SJSA1 (cell line): ENCODE measurements at places on chromosomes 1 and 21.

GRCh38 chr1:186837806-186838205 lies 9.1 kb downstream of the PLA2G4A start:
- no peak for DNase-seq

GRCh38 chr1:1220197-1220596 lies 6.2 kb upstream of the TNFRSF4 start:
- no peak for DNase-seq

- no peak for DNase-seq
Measured at GRCh38 chr1:53409233-53409632, 50.0 kb upstream of the DMRTB1 start.

DNA sequence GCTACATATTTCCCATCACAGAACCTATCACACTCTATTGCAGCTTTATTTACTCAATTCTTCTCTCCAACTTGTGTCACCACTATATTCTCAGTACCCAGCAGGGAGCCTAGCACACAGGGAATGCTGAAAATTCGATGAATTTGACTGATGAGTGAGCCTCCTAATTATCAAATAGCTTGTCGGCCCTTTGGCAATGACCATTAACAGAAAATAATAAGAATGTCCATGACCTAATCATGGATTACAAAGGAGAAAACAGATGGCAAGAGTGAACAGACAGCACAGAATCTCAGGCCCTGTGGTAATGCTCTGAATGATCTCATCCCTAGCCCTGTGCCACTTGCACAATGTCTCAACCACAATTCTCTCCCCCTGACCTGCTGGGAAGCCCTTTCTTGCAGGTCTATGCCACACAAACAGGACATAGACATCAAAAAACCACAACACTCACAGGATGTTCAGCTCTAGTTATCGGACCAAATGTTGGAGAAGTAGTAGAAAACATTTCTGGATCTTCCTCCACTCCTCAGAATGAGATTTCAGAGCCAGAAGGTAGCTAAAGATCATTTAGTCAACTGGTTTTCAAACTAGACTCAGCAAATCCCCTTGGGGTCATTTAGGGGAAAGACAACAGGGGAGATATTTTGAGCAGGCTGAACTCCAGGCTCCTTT lies 68.4 kb downstream of the LUZP1 start:
- peak; percentile 72 for DNase-seq

DNA sequence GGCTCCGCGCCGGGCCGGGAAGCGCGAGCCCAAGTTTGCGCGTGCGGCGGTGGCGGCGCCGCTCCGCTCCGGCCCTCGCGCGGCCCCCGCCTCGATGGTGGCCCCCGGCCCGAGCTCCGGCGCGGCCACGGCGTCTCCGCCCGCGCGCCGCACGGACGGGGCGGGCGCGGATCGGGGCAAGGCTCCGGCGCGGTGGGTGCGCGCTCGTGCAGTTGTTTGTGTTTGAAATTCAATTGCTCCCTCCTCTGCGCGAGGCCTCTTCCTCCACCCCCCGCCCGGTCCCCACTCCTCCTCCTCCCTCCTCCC lies at the start of gene HDGF:
Gene HDGF, minus strand, starts transcription at position 225 of the 306 bp plus-strand sequence. CDS start 246 bp downstream, outside the sequence.
- no peak for DNase-seq

DNA sequence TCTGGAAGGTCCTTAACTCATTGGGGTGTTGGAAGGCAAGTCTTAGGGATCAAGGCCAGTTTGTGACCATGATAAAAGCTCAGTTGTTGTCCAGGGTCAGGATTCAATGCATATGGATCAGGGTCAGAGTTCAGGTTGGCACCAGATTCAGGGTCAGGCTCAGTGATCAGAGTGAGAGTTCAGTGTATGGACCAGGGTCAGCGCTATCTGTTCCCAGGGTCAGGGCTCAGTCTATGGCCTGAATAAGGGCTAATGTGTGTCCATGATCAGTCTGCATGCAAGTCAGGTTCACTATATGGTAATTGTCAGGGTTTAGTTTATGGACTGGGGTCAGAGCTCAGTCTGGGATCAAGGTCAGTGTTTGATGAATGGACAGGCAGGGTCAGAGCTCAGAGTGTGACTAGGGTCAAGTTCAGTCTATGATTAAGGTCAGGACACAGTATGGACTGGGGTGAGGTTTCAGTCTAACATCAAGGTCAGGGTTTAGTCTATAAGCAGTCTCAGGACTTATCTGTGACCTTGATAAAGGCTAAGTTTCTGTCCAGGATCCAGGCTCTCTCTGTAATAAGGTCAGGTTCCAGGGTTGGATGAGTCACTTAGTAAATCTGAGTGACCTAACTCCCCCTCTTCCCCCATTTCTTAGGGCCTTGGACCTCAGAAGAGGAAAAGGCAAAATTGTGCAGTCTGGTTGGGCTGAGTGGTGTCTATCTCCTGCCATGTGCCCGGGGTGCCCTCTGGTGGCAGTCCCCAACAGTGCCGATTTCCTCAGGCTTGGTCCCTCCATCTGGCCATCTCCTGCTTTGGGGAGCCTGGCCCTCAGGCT lies 23.8 kb downstream of the KNCN start:
- DNase-seq: peak; percentile 79

- no peak for DNase-seq
Measured at GRCh38 chr21:41258617-41259016, 58.0 kb upstream of the FAM3B start.

DNA sequence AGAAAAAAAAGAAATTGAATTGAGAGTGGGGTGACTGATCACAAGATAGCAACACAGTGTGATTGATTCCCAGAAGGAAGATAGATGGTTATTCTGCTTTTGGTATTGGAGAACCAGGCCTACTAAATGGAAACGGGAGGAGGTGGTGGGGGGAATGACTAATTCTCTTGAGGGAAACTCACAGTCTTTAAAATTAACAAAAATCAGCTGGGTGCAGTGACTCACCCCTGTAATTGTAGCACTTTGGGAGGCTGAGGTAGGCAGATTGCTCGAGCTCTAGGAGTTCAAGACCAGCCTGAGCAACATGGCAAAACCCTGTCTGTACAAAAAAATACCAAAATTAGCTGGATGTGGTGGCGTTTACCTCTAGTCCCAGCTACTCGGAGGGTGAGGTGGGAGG lies 134.6 kb upstream of the PDE4B start:
- DNase-seq: no peak

DNA sequence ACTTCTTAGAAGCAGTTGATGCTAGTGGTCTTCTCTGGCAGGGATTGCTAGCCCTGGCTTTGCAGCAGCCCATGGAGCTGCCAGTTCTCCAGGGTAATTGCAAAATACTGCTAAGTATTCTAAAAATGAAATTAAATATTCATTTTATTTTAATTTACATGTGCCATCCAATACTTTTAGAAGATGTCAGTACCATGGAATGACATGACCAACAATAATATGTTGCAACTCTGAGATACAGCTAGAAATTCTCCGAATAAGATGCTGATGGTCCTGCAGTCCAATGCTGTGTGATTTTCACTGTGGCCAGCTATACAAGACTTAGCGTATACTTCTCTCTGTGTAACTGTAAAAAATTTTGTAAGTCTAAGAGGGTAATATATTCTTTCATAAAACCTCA lies 20.0 kb upstream of the WARS2 start:
- no peak for DNase-seq

- no peak for DNase-seq
Measured at GRCh38 chr1:23593042-23593521, 33.8 kb upstream of the ID3 start.

- no peak for DNase-seq
Measured at GRCh38 chr1:156814571-156815260, 1.9 kb downstream of the SH2D2A start.

GRCh38 chr1:223504741-223505140 lies 111.5 kb downstream of the CCDC185 start:
- DNase-seq: no peak

DNA sequence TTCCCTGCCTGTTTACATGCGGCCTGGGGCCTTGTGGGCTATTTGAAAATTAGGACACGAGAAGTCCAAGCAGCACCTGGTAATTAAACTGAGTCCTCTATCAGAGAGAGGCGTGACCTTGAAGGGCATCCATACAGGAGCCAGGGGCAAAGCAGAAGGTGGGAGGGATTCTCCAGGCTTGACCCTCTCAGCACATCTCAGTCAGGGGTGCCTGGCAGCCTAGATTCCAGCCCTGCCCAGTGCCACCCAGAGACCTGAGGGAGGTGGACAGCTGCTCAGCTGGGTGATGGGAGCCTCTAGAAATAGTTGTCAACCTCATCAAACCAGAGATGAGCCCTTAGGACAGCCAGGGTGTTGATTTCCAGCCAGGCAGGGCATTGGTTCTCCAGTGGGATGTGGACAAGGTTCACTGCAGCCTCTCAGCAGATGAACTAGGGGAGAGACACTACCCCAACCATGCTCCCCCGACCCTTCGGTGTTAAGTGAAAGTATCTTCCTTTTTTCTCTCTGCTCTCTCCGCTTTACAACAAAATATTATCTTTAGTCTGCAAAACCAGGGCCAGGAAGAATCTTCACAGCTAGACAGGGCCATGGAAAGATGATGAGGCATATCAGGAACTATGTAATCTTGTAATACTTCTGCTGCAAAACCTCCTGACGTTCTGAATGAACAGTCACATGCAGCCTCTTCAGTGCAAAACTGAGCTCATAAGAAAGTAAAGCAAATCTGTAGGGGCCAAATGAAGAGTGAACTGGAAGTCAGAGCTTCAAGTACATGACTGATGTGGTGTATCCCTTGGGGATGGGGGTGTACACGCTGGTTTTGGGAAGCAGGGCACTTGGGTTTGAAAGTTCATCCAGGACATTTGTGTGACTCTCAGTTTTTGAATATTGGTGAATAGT lies 35.9 kb upstream of the ATP5PO start:
- DNase-seq: no peak

DNA sequence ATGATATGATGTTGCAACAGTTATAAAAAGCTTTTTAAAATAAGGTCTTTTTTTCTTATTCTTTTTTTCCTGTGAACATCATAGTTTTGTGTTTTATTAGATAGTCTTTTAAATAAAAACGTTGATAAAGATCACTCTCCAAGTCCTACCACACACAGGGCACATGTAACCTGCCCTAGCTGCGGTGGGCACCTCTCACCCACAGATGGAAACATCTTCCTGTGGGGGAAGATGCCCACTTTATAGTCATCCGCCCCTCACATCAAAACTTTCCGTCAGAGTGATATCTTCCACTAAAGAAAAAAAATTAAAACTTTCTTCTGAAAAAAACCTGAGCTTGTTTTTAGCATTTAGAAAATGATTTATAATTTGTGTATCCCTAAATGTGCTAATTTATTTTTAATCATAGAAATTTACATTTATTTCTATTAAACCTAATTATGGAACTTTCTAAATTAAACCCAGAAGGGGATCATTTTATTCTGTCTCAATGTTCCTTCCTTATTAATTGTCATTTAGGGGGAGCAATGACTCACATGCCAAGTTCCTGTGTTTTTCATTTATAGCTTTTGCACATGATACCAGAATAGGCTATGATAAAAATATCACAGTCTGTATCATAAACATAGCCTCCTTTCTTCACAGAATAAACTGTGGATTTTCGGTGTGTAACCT lies 24.7 kb downstream of the TNFRSF9 start:
- no peak for DNase-seq

DNA sequence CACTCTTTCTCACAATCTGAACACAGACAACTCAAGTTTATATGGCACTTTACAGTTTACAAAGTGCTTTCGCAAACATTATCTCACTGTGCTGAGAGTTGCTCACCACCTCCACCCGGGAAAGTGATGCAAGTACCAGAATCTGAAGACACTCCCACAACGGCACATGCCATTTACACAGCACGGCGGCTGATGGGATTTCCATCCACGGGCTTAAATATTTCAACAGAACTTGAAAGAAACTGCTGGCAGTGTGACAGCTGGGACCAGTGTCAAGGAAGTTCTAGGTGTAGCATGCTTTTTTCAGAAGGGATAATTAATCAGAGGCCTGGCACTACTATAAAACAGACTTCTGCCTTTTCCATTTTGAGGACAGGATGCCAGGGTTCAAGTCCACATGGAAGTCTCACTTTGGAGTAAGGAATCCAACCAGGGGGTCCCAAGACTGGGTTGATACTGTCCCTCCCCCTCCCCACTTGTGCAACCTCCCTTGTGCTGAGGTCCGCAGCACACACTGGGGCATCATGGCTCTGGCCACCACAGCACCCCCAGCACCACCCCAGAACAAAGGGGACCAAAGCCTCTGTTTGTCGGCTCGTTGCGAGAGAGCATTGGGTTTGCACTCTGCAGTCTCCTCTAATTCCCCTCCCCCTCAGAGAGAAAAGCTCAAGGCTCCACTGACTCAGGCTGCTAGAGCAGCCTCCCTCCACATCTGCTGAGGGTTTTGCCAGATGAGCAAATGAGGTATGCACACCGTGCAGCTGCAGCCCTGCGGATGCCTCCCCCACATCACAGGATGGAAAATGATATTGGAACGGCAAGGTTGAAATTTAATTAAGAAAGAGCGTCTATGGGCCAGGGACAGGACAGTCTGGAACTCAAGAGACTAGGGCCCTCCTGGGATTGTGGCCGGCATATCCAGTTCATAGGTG lies 154.9 kb downstream of the TGFBR3 start:
- peak; percentile 54 for DNase-seq

GRCh38 chr1:8702850-8703810 lies 114.3 kb downstream of the RERE start:
- peak; percentile 93 for DNase-seq

DNA sequence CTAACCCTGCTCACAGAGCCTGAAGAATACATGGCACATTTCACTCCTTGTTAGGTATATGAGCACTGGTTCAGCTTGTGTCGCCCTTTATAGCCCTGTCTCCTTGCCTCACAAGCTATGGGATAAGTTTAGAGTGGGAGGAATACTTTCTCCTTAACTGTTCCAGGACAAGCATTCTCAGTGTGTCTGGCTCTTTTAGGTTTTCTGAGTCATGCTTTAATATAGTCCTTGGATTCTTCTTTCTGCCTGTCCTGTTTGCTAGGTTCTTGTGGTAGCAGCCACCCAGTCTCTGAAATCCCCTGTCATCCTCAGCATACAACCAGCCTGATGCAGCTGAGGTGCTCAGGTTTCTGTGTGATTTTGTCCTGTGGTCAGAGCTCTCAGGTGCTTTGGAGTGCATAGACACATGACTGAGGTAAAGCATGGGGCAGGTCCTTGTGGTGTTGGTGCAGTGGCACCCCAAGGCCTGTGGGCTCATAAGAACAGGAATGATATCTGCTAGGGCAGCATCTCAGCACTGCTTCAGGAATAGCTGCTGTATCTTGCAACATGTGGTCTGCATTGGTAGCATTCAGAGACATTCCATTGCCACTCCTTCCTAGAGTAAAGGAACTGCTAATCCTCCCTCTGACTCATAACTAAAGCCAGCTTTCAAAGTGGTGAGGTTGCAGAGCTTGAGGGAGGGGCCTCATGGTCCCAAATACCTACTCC lies 14.2 kb upstream of the CASQ2 start:
- peak; percentile 59 for DNase-seq

- DNase-seq: no peak
Measured at GRCh38 chr1:84720221-84720780, 30.0 kb upstream of the SSX2IP start.
